ENCODE measurements at places on chromosomes 1 and 21.

GRCh38 chr1:161054805-161055204 is 9.0 kb upstream of the USF1 start:
- DNase-seq, result no peak

GRCh38 chr1:40627987-40628902 is 37.2 kb downstream of the RIMS3 start:
- DNase-seq, result no peak

DNA sequence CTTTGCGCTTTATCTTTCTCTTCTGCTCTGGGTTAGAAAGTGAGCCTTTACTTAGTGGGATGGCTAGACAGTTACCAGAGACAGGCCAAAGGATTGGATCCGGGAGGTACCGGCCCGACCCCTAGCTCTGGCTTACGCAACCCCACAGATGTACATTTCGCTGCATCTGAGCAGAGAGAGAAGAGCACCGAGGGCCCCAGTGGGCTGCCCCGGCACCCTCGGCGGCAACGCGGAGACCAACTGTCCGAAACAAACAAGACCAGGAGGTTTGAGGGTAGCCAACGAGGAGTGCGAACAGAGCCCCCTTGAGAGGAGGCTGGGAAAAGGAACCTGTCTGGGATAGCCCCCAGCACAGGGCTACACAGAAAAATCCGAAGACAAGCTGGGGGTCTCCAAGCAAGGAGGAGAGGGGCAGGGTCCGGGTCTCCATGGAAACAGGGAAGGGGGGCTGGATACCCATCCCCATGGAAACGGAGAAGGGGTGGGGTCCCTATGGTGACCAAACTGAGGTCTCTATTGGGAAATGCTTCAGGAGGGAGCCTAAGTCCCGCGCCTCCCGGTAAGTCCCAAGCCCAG is 373 bp downstream of the MTF1 start:
- no peak for DNase-seq

DNA sequence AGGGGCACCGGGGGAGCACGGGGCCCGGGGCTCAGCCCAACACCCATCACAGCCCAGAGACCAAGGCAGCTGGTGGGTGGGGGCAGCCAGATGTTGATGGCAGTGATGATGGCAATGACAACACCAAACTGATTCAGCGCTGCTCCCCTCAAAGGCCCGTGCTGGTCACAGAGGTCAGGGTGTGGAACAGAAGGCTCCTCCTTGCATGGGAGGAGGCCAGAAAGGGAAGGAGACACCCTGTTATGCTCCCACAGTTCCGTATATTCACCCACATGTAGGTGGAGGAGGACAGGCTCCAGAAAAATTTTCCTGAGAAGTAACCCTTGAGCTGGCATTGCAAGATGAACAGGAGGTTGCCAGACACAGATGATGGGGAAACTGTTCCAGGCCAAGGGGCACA is 414 bp downstream of the GUCA2B start:
- no peak for DNase-seq

GRCh38 chr1:18288722-18289121 is 181.1 kb downstream of the IGSF21 start:
- no peak for DNase-seq

DNA sequence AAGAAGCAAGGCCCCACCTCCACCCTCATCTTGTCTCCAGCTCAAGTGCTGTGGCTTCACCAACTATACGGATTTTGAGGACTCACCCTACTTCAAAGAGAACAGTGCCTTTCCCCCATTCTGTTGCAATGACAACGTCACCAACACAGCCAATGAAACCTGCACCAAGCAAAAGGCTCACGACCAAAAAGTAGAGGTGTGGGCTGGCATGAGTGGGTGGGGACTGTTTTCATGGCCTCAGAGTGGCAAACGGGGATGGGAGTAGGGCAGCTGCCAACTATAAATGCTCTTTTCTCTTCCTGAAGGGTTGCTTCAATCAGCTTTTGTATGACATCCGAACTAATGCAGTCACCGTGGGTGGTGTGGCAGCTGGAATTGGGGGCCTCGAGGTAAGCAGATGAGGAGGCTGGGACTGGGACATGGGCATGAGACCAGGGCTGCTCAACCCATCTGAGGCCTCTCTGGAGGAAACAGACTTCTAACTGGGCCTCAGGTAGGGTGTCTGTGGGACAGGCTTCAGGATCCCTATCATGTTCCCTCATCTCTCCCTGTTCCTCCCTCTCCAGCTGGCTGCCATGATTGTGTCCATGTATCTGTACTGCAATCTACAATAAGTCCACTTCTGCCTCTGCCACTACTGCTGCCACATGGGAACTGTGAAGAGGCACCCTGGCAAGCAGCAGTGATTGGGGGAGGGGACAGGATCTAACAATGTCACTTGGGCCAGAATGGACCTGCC is 8.8 kb upstream of the P3R3URF start:
- peak; percentile 54 for DNase-seq

DNA sequence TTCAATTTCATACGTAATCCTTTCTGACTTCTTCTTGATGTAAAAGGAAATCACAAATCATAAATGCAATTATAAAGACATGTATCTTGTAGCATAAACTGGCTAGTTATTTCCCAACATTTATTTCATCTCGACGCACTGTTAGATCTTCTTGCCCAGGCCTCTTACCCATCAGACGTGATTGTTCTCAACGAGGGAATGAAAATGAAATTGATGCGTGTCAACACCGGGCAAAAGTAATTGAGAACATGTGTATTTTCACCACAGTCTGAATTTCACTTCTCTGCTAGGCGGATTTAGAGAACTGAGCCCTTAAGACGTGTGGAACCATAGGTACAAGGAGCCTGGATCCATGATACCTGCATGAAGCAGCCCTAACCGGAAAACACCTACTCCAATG is 519.7 kb downstream of the KCNT2 start:
- DNase-seq, result no peak

- no peak for DNase-seq
Observed at GRCh38 chr1:82463951-82464350, 663.2 kb downstream of the ADGRL2 start.

DNA sequence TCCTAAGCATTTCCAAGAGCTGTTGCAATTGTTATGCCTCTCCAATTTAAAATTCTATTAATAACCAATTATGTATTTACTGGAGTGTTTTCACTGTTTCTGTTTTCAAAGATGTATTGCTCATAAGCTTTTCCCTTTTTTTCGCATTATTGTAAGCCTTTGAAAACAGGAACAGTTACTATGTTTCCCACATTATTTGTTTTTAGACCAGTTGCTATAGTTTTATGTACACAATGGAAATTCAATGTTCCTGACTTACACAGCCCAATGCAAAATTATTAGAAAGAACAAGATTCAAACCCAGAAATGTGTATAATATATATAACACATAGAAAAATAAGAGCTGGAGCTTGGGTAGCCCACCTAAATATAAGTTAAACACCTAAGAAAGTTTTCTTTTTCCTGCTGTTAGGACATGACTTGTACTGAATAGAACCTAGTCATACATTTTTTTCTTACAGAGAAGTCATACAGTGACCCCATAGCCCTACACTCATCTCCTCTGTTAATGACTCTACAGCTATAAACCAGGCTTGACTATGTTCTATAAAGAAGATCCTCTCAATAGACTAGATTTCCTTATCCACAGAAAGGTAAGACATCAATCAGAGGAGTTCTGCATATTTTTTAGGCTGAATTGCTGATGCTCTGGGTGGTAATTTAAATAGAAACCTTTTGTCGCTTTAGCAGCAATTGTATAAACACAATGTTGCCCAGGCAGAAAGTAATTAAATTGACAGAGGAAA is 299.6 kb downstream of the USH2A start:
- no peak for DNase-seq

GRCh38 chr1:198318085-198318484 is 161.3 kb downstream of the NEK7 start:
- no peak for DNase-seq

GRCh38 chr1:109762039-109762585 is 1.6 kb downstream of the EPS8L3 start:
- no peak for DNase-seq

DNA sequence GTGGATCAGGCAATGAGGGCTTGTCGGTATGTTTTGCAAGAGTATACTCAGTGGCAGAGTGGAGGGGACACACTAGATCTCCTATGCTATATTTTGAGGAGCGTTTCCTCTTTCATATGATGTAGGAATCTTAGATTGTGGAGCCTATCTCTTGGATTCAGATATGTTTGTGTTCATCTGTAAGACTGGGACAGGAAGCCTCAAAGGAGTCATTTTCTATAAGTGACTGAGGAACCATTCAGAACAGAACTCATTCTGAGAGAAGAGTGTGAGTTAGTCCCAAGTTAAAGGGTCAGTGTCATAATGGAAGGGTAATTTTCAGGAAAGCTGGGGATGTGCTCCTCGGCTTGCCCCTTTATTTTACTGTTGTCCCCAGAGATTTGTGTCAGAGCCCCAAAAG is 107.7 kb downstream of the PTGS2 start:
- no peak for DNase-seq

GRCh38 chr1:2348346-2349325 is 42.7 kb downstream of the MORN1 start:
- DNase-seq, result no peak

DNA sequence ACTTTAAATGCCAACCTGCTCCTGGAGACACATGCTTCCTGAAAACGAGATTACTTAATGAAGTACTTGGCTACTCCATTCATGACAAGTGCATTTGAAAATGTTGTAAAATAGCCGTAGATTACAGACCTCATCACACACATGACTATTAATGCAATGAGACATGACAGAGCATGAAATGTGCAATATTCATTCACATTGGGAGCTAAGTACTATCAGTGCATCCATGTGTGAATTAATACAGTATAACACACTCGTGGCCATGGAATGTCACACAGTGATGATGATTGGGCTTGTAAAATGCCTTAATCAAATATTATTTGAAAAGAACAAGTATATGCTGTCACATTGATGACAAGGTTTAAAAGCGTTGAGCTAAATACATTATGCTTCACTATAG is 407.0 kb downstream of the AMY1C start:
- DNase-seq, result no peak

- DNase-seq, result no peak
Observed at GRCh38 chr1:221457685-221458446, 284.0 kb downstream of the DUSP10 start.

Data from activated T-cell treated with anti-CD3 and anti-CD28 coated beads for 24 hours (primary cell).